ENCODE measurements at places on chromosomes 7 and 10.

DNA sequence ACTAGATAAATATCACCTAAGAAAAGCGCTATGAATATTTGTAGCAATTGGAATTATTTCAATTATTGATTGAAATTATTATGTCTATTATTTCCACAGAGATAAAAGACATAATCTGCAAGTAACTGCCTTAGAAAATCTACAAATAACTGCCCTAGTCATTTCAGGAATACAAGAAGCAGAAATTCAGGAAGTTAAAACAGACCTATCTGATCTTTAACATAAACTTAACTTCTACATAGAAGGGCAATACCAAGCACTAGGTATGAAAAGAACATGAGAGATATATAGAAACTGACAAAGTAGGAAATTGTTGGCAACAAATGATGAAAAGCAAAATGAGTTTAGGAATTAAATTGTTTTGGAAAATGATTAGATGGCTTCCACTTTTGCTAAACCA, 31.8 kb upstream of the AKR1B10 start:
- no peak for DNase-seq

GRCh38 chr10:17210361-17210760, 8.9 kb upstream of the TRDMT1 start:
- no peak for DNase-seq

DNA sequence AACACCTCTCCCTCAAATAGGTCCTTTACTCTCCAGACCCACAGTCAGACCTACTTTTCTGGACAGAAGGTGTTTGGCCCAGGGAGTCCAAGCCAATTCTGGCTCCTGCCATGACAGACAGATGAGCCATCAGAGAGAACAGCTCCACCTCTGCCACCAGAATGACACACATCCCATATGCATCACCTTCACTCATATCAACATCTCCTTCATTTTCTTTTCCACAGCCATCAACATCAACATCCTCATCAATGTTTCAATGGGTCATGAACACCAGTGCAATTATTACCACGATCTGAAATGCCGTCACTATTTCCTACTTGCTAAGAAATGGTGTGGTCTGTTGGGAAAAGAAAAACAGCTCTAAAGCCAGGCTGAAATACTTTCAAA, 67.9 kb downstream of the CCDC71L start:
- no peak for DNase-seq

DNA sequence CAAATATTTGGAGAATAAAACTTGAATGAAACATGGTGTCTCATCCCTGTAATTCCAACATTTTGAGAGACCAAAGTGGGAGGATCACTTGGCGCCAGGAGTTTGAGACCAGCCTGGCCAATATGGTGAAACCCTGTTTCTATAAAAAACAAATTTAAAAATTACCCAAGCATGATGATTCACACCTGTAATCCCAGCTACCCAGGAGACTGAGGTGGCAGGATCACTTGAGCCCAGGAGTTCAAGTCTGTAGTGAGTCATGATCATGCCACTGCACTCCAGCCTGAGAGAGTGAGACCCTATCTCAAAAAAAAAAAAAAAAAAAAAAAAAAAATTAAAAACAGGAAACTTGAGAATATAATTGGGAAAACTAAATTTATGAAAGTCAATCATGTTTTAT, 481.1 kb downstream of the SEMA3D start:
- no peak for DNase-seq

DNA sequence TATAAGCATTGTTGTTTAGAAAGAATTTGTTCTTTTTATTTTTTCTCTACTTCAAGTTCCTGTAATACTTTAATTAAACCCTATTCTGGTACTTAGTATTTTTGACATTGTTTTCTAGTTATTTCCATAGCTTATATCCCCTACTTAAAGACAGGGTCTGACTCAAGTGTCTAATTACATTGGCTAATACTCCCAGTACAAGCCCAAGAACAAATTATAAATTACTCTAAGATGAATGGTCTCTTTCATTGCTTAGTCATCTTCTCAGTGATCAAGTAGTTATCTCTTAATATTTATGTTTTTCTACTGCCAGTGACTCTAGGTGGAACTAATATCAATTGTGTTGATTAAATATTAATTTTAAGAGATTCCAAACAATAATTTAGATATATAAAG, 21.6 kb downstream of the AHR start:
- no peak for DNase-seq

GRCh38 chr10:130961506-130962239, 349.8 kb downstream of the TCERG1L start:
- no peak for DNase-seq

- peak; percentile 4 for DNase-seq
Measured at GRCh38 chr10:42960991-42961795, 115.7 kb upstream of the RET start.

- no peak for DNase-seq
Measured at GRCh38 chr7:158706273-158706704, 1.7 kb upstream of the NCAPG2 start.

DNA sequence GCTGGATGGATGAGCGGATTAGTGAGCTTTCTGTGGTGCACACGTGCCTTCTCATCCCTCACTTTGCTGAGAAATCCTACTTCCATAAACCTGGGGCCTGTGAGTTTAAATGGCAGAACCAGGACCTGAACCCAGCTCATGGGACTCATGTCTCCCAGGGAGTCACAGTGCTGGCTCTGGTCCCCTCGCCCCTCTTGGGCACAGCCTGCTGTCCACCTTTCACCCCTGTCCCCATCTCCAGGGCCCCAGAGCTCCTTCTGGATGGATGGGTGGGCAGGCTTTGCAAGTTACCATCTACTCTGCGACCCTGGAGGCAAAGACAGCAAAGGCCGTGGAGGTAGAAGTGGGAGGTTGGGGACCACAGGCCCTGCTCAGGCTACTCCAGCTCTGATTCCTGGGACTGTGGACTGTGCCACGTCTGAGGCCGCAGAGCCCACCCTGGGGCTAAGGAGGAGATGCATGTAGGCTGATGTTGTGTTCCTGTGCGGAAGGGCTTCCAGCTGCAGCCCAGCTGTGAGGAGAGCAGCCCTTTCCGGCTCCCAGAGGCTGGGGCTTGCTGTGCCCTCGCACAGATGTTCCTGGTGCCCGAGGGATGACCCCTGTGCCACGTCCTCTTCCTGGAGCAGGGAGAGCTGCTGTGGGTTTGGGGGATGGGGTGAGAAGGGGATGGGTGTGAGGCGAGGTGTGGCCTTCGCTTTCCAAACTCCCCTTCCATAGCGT, 40.3 kb downstream of the PRF1 start:
- no peak for DNase-seq

- DNase-seq, result no peak
Measured at GRCh38 chr7:83861-84632, 108.3 kb upstream of the FAM20C start.

DNA sequence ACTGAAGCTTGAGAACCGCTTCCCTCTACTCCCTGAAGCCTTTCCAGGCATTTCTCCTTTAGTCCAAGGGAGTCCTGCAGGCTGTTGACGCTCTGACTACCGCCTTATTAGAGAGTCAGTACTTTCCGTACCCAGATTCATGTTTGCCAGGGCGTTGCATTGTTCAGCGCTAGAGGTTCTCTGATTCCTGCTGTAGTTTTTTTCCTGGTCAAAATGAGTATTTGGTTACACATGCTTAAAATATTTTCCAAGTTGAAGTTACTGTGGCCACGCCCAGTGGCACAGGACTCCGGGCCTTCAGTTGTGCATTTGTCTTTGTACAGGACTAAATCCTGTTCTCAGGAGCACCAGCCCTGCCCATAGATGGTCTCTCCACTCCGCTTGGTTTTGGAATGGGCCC, 7.9 kb downstream of the MTURN start:
- no peak for DNase-seq
